Cardiac ventricle fibroblast (primary cell): ENCODE measurements at places on chromosomes 12 and 14. TPM values are rescaled to one million over a fixed set of nuclear protein-coding genes. Genes with fewer than 3 reads are reported as not detected.

SLC6A13 gene
- total RNA-seq = 0.05 TPM in 1 of 2 replicates, not detected in the other

BICDL1 gene
- not detected in 2 replicates for total RNA-seq

SLC25A21 gene
- total RNA-seq = 0.44 TPM in 1 of 2 replicates, not detected in the other

TNS2 gene
- total RNA-seq = 92.5 and 97.3 TPM in 2 replicates

HOXC5 gene
- total RNA-seq = not detected in 2 replicates

SERPINA12 gene
- not detected in 2 replicates for total RNA-seq

CLEC4C gene
- not detected in 2 replicates for total RNA-seq

TMCC3 gene
- 0.69 and 0.73 TPM in 2 replicates for total RNA-seq

DUSP16 gene
- total RNA-seq = 4.8 and 5.0 TPM in 2 replicates

TAS2R19 gene
- total RNA-seq = 0.94 and 0.98 TPM in 2 replicates

FSCB gene
- total RNA-seq = not detected in 2 replicates

GLT8D2 gene
- 71.8 and 79.5 TPM in 2 replicates for total RNA-seq

DHRS7 gene
- 25.0 and 31.9 TPM in 2 replicates for total RNA-seq

CELA1 gene
- total RNA-seq = not detected in 2 replicates

KRT77 gene
- total RNA-seq = not detected in 2 replicates

PTGR2 gene
- 4.9 and 10.3 TPM in 2 replicates for total RNA-seq

FOXN3 gene
- total RNA-seq = 37.9 and 50.0 TPM in 2 replicates

TMEM179 gene
- total RNA-seq = not detected in 2 replicates

KLHDC1 gene
- 3.0 and 3.2 TPM in 2 replicates for total RNA-seq

CLEC1A gene
- total RNA-seq = 0.25 and 2.4 TPM in 2 replicates

ANKS1B gene
- total RNA-seq = 7.8 and 10.9 TPM in 2 replicates

DPPA3 gene
- total RNA-seq = not detected in 2 replicates

PAX9 gene
- total RNA-seq = not detected in 2 replicates

KERA gene
- total RNA-seq = 0.20 TPM in 1 of 2 replicates, not detected in the other

ACTR10 gene
- 43.9 and 68.3 TPM in 2 replicates for total RNA-seq

AQP2 gene
- total RNA-seq = 0.31 TPM in 1 of 2 replicates, not detected in the other

SDR9C7 gene
- not detected in 2 replicates for total RNA-seq

LMNTD1 gene
- total RNA-seq = 1.3 TPM in 1 of 2 replicates, not detected in the other

KTN1 gene
- 86.1 and 90.0 TPM in 2 replicates for total RNA-seq

GPR137C gene
- 0.39 and 0.87 TPM in 2 replicates for total RNA-seq

DNAJC22 gene
- 0.81 TPM in 1 of 2 replicates, not detected in the other for total RNA-seq

JPH4 gene
- not detected in 2 replicates for total RNA-seq

MUCL1 gene
- not detected in 2 replicates for total RNA-seq

DACT1 gene
- 6.2 and 6.5 TPM in 2 replicates for total RNA-seq

SIX6 gene
- not detected in 2 replicates for total RNA-seq

HCAR1 gene
- 0.78 and 1.6 TPM in 2 replicates for total RNA-seq

TAPBPL gene
- total RNA-seq = 15.4 and 18.6 TPM in 2 replicates

TAS2R10 gene
- 1.9 TPM in 1 of 2 replicates, not detected in the other for total RNA-seq

KLHL33 gene
- total RNA-seq = 0.31 TPM in 1 of 2 replicates, not detected in the other

MGST1 gene
- total RNA-seq = 598 and 774 TPM in 2 replicates

NKX2-1 gene
- not detected in 2 replicates for total RNA-seq

CLEC12A gene
- total RNA-seq = not detected in 2 replicates

ITPK1 gene
- 18.2 and 20.8 TPM in 2 replicates for total RNA-seq

MYL2 gene
- total RNA-seq = not detected in 2 replicates

GRIN2B gene
- not detected in 2 replicates for total RNA-seq

WNT1 gene
- not detected in 2 replicates for total RNA-seq

INHBE gene
- not detected in 2 replicates for total RNA-seq

SCYL2 gene
- 27.1 and 34.4 TPM in 2 replicates for total RNA-seq

SYCP3 gene
- total RNA-seq = not detected in 2 replicates
